ENCODE measurements at places on chromosomes 11 and 22.

- DNase-seq = no peak
Measured at GRCh38 chr11:104583857-104584256, 314.4 kb downstream of the CASP12 start.

DNA sequence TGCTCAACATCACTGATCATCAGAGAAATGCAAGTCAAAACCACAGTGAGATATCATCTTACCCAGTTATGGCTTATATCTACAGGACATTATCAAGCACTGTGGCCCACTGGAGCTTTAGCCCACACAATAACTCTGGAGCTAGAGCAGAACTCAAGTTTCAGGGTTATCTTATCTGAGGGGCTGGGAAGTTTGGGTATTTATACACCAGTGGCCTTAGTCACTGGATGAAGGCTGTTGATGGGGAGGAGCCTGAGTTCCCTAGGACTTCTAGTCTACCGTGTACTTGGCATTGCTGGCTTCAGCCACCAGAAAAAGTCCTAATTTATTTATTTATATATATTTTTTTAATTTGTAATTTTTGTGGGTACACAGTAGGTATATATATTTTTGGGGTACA, 19.3 kb downstream of the HSD17B12 start:
- DNase-seq = no peak

- DNase-seq = no peak
Measured at GRCh38 chr11:13672576-13673210, 4.2 kb downstream of the FAR1 start.

GRCh38 chr11:116835042-116835772, 2.2 kb downstream of the APOA1 start:
- DNase-seq = no peak

DNA sequence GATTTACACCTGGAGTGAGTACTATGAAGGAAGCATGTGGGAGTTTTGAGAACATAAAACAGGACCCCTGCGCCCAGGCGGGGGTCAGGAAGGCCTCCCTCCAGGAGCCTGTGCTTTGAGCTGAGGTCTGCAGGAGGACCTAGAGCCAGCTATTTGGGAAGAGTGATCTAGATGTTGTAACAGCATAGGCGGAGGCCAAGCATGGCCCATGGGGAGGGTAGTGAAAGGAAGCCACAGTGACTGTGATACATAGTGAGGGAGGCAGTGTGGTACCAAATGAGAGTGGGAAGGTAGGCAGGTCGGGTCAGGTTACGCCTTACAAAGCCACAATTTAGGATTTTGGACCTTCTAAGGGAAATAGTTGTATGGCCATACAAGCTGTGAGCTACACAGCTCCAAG, 147.5 kb downstream of the PARVA start:
- DNase-seq = no peak

DNA sequence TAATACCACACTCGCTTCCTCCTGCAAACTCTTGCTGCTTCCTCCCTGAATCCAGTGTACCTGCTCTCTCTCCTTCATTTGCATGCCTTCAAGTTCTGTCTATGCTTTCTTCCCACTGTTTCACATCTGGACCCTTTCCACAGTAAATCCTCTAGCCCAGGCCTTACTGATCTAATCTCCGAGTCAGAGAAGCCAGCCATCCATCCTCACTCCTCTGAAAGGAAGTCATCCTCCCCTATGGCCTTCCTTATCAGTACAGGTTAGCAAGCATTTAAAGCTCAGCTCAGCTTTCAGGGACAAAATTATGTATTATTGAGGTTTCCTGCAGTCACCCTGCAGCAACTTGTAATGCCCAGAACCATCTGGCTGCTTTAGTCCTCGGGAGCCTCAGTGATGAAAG, 116.1 kb downstream of the GALNT18 start:
- DNase-seq = no peak

DNA sequence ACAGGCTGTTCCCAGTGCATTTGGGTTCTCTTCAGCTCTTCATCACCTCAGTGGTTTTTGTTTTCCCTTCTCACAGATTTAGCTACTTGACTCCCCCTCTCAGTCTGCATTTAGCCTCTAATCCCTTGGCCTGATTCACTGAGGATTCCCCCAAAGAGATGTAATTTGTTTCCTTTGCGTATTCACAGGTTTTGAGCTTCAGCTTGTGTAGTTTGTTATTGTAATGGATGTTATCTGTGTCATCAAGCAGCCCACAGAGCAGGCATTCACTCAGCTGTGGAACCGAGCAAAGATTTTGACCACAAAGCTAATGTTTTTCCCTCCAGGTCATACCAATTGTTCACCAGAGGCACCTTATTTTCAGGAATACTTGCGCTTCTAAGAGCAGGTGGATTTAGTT, 6.4 kb upstream of the ME3 start:
- DNase-seq = no peak
